Large intestine (tissue), 12 donors: ENCODE measurements at places on chromosomes 7 and 10.
A peak's percentile ranks its signal among the peaks of the same experiment; 100 is the strongest.

GRCh38 chr10:60098677-60099601 is 192.6 kb upstream of the CCDC6 start:
- DNase-seq = peak; percentile 46

GRCh38 chr7:73520673-73521635 is 1.1 kb downstream of the BAZ1B start:
- DNase-seq = peak; percentile 39

DNA sequence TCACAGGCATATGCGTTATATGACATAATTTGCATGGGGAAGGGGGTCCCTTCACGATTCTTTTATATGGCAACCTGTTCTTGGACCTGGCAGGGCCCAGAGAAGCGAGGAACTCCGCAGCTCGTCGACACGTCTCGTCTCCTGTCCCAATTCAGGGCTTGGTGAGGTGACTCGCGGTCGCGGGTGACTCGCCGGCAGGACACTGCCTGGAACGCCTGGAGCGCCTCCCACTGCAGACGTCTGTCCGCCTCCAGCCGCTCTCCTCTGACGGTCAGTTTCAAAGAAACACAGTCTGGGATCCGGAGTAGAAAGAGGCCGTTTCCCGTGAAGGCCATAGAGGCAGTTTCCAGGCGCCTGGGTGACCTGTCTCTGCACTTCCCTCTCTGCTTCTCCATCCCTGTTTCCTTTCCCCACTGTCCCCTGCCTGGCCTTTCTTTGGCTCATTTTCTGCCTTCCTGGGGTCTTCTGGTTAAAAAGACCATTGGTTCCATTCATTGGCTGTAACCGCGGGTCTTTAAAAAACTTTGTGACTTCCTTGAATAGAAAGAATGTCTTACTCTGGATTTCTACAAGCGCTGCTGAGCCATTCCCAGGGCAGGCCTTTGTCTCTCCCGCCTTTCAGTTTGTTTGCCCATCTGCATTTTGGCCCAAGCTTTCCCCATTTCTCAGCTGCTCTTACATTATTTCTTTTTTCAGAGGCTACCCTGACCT is 1.2 kb downstream of the UPP1 start:
- DNase-seq = no peak

DNA sequence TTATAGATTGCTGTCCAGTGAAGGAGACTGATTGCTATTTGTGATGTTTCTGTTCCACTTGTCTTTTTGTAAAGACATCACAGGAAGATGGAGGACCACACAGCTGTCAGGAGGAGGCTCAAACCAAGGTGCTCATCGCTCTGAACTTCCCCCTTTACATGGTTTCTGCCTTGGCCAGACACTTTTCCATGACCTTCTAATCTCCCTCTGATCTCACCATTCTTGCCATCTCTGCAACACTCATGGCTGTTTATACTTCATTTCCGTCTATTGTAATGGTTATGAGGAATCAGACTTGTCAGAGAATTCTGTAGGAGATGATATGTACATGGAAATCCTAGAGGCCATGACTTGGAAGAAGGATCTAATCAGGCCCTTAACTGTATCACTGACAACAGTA is 1.7 kb upstream of the TAS2R5 start:
- no peak for DNase-seq

DNA sequence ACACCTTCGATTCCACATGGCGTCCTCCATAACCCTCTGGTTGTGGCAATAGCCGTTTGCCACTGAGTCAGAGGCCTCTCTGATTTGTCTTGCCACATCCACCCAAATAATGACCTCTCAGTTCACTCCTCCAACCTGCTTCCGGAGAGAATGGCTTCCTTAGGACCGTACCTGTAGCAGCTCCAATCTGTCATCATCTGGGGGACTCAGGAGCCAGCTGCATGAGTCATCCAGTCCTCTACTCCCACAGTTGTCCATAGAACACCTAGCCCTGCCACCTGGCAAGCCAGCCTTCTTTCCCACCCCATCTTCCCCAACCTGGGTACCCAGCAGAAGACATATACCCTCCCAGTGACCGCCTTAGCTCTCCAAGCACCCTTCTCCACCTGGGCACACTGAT is 64.4 kb upstream of the MXI1 start:
- no peak for DNase-seq

DNA sequence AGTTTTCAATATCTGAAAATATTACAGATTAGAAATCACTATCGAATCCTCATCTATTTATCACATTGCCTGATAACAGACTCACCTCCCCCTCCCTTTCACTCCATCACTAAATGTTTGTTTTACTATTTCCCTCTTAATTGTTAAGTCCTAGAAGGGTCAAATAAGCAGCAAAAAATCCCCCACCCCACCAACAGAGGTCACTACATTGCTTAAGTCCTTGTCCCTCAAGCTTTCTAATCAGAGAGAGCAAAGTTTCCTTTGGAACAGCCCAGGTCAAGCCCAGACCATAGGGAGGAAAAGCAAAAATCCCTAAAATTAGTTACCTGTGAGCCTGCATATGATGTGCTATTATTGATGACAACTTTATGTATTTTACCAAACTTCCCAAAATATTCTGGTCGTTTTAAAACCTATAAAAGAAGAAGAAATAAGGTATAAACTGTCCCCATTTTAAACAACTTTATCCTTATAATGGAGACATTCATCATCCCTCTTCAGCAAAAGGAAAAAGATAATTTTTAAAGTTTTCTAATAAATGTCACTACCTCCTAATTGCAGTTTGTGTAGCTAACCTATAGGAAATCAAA is 95.0 kb downstream of the CNOT4 start:
- peak; percentile 7 for DNase-seq

- DNase-seq = no peak
These were observed 216.1 kb upstream of the STEAP4 start for GRCh38 chr7:88522771-88523293.

GRCh38 chr10:484925-485661 is 204.4 kb downstream of the DIP2C start:
- no peak for DNase-seq

DNA sequence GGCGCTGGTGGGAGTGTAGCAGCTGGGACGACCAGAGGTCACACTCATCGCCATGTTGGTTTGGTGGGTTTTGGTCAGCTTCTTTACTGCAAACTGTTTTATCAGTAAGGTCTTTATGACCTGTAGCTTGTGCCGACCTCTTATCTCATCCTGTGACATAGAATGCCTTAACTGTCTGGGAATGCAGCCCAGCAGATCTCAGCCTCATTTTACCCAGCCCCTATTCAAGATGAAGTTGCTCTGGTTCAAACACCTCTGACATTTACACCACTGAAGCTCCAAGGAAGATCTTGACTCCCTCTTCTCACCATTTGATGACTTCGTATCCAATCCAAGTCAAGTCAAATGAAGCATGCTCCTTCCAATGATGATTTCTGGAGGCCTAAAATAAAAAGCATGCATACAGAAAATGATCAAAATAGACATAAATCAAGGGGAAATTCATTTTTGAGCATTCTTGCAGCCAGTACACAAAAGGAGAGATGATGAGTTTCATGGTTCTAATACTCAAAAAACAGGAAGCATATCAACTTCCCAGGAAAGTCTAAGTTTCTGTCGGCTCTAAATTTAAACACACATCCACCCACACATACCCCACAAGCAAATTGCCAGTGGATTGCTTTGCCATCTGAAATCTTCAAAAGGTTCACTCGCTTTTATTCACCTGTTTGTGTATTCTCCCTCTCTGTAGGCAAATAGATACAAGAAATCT is 2.4 kb upstream of the PSMG3 start:
- DNase-seq = no peak

DNA sequence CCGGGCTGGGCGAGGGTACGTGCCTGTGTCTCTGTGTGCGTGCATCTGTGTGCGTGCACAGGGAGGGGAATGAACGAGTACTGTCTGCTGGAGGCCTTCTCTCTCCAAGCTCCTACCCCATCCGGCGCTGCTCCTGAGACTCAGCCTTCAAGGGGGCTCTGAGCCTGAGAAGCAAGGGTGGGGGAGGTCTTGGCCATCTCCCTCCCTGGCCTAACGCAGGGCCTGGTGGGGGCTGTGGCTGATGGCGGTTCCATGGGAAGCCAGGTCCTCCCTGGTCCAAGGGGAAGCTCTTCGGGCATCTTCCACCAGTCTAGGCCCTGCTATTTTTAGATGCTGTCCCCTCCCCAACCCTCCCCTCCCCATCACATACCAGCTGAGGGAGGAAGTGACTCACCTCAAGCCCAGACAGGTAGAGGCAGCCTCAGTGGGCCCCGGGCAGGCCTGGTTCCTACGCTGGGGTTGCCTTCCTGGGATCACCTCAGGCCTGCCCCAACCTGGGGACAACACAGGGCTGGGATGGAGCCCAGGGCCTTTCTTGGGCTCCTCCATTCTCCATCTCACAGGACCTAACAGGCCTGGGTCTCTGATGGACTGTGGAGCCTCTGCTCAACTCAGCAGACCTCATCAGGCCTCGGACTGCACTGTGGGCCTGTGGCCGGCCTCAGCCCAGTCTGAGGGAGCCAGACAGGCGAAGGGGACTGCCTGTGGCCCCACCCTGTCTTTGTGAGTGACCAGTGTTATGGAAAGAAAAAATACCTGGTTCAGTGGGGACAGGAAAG is 32.2 kb downstream of the DNAJB12 start:
- DNase-seq = no peak

DNA sequence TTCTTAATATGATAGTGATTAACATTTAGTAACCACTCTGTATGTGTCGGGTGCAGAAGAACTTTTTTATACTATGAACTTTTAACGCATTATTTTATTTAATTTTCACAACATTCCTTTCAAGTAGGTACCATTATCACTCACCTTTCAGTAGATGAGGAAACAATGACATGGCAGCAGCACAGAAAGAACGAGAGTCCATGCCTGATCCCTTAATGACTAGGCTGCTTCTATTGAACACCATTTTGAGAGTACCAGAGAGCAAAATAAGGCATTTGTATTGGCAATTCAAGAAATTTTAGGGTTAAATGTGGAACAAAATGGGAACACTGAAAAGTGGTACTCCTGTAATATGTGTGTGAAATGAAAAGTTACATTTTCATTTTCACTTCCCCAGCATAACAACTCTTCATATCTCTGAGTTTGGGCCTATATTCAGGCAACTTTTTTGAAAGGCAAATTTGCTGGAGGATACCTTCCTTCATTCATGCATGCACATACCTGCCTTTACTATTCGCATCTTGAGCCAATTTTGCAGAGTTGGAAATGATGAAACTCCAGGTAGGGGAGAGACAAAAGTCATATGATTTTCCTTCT is 12.8 kb downstream of the LRRN3 start:
- DNase-seq = no peak

DNA sequence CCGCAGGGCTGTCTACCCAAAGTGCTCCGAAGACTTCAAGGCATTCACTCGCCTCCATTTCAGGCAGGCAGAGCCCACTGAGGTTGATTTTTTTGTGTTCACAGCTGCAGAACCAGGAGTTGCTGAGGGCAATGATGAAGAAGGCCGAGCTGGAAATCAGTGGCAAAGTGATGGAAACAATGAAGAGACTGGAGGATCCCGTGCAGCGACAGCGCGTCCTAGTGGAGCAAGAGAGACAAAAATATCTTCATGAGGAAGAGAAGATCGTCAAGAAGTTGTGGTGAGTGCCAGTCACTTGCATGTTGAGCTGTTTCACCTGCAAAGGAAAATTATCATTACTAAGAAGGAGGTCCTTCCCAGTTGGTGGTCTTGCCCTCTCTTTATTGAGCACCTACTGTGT is 210.5 kb downstream of the ARHGAP21 start:
- no peak for DNase-seq

- DNase-seq = no peak
These were observed 34.1 kb downstream of the EGFR start for GRCh38 chr7:55052741-55053427.

DNA sequence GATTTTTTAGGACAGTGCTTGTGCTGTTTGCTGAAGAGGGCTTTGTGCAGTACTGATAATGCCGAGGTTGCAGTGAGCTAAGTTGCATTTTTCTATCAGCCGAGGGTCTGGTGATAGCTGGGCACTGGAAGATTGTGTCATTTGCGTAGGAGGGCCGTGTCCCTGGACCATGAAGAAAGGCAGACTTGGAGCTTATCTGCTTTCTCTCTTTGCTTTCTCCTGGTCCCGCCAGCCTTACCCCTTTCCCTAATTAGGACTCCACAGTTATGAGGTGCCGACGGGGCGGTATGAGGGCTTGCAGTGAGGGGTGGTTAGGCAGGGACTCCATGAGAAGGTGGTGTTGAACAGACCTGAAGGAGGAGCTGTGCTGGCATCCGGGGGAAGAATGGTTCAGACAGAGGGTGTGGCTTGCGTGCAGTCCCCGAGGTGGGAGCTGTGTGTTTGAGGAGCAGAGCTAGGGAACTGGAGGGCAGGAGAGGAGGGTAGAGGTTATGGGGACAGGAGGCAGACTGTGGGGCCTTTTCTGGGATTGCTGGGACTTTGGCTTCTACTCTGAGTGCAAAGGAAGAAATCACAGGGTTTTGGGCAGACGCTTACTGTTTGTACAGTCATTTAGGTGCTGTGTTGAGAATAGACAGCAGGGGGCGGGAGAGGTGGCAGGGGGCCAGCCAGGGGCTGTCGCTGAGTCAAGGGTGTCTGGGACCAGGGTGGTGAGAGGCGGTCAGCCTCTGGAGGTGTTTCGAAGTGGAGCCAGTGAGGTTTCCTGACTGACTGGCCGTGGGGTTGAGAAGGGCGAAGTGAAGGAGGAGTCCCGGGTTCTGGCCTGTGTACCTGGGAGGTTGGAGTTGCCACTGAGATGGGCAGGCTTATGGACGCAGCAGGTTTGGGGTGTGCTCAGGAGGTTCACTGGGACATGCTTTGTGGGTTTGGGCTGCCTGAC is 43.4 kb downstream of the PRF1 start:
- DNase-seq = peak; percentile 67

DNA sequence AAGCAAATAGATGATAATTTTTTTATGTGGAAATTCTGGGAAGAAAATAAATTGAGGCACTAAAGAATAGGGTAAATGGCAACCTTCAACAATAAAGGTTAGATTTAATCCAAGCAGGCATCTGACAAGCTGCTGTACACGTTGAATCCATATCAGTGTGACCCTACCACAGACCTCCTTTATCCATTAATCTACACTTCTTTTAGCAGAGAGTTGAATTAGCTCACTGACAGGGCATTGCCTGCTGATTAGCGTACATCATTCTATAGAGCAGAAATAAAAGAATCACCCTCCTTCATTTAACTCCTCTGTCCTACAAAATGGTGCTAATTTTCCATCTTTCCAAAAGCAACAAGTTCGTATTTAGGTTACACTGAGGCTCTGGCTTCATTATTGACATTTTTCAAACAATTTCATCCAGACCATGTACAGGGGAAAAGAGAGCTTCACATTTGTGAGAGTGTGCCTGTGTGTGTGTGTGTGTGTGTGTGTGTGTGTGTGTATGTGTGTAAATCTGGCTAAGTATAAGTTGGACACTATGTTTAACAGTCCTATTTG is 356.0 kb downstream of the TFEC start:
- no peak for DNase-seq

DNA sequence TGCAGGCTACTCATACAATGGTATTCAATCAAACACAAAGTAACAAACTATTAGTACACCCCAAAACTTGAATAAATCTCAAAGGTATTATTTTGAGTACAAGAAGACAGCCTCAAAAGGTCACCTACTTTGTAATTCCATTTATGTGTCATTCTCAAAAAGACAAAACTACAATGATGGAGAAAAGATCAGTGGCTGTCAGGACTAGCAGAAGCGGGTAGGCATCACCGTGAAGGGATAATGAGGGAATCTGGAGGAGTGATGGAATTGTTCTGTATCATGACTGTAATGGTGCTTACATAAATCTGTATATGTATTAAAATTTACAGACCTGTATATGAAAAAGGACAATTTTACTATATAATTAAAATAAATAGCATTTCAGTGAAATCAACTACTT is 37.0 kb downstream of the COG5 start:
- no peak for DNase-seq

- DNase-seq = no peak
These were observed 263.7 kb upstream of the PPP2R2D start for GRCh38 chr10:131636841-131637724.

- no peak for DNase-seq
These were observed 10.0 kb downstream of the FAM171A1 start for GRCh38 chr10:15361131-15361530.
